ENCODE measurements at places on chromosomes 7 and 10.

DNA sequence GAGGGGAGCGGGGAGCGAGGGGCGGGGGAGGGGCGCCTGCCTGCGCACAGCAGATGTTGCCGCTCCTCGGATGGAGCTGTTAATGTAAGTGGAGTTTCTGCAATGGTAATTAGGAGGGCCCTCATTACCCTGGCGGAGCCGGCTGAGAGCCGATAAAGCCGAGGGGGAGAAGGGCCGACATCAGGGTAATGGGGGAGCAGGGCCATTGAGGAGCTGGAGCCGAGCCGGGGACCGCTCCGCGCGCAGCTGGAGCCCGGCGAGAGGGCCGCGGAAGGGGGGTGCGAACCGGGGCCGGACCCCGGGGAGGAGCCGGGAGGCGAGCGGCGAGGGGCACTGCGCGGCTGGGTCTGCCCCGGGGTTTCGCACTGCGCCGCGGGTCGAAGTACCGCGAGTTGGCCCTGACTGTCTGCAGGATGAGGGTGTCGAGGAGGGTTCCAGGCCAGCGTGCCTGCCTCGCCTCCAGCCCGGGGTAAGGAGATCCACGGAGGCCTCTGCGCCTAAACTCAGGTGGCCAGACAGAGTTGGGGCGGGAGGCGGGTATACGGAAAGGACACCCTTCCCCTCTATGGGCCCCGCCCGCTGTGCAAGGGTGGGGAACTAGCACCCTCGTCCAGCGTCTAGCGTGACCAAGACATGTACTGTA, 55.0 kb upstream of the LBX1 start:
- DNase-seq, result peak; percentile 66

GRCh38 chr7:90817846-90818245, 221.7 kb downstream of the CDK14 start:
- DNase-seq, result peak; percentile 16

DNA sequence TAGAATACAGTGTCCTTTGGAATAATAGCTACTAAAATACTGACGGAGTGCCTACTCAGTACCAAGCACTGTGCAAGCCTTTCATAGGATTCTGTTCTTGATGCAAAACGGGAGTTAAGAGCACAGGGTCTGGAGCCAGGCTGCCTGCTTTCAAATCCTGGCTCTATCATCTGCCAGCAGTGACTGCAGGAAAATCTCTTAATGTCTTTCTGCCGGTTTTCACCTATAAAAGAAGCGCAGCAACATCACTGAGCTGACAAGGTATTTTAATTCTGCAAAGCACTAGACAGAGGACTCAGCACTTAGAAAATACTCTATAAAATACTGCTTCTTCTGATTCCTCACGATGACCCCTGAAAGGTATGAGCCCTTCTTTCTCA, 659 bp downstream of the FIGNL1 start:
- no peak for DNase-seq

DNA sequence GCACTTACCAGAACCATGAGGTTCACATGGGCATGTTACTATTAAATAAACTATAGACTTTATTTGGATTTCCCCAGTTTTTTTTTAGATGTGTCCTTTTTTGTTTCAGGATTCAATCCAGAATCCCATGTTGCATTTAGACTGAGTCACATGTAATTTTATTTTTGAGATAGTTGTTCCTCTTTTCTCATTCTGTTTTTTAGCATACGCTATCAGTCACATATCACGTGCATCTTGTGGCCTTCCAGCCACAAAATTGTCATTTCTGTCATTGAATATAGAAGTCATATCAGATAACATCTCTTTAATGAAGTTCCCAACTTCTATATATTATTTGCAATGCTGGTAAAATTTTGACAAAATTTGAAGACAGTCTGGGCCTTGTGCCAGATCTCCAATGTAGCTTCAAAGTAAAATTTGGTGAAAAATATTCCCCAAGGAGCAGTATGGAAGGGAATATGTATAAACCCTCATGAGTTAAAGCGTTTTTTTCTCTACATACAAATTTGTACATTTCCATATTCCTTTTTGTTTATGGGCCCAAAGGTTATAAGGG, 132.3 kb upstream of the MKI67 start:
- no peak for DNase-seq

DNA sequence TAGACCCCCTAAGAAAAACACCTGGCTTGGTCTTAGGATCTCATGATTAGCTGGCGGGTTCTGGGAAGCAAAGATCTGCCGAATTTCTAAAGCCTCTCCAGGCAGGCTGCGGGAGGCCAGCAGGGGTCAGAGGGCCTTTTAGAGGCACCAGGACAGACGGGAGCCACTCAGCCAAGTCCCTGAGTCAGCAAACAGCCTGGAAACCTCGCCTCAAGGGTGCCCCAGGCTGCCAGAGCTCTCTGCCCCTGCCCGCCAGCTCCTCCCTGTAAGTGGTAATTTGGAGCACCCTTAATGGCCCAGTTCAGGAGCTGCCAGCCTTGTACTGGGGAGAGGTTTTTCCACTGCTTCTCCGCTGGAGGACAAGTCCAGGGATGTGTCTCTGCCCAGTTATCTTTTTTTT, 88.7 kb downstream of the HIP1 start:
- DNase-seq, result no peak

DNA sequence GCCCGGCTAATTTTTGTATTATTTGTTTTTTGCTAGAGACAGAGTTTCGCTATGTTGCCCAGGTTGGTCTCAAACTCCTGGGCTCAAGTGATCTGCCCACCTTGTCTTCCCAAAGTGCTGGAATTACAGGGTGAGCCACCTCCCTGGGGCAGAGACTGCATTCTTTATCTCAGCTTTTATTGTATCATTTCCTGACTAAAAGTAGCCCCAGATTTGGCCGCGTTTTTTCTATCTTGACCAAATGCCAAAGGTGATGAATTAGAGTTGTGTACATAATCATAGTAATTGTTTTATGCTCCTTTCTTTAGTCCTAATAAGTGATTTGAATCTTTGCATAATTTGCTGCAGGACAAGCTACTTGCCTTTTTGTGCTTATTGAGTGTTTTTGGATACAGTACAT, 3.1 kb upstream of the SMNDC1 start:
- no peak for DNase-seq

DNA sequence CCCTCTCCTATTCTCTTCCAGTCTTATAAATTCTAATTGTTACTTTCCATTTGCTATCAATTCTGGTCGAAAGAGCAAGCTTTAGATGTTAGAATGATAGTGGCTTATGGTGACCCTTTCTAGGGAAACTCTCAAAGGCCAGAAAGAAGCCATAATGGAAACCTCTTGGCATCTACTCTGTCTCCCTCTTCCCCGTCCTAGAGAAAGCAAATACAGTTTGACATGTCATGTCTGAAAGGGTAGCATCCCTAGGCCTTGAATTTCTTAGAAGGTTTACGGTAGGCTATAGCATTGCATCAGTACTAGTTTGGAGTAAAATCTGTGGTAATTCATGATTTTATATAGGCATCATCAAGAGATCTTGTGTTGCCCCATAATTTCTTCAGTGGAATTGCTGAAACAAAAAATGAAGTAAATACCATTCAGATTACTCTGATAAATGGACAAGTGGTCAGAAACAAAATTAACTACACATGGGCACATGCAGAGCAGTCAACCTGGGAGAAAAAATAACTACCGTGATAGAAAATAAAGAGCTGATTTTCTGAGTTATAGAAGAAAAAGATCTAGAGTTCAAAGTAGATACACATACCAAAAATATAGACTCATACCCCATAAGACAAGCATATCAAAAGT, 4.4 kb downstream of the PRKAR2B start:
- no peak for DNase-seq

DNA sequence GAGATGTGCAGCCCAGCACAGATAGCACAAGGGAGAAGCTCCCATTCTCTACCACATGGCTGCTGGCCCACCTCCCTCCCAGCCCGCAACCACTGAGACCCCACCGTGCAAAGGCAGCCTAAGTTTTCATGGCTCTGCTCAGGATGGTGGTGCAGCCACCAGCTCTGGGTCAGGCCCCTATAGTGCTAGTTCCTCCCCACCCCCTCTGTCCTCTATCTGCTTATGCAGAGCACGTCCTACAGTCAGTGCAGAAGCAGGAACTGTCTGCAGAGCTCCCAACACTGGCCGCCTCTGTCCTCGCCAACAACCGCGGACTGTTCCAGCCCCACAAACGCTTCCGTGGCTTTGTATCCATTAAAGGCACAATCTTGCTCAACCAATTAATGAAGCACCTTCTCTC, 278.9 kb downstream of the GRID1 start:
- no peak for DNase-seq

DNA sequence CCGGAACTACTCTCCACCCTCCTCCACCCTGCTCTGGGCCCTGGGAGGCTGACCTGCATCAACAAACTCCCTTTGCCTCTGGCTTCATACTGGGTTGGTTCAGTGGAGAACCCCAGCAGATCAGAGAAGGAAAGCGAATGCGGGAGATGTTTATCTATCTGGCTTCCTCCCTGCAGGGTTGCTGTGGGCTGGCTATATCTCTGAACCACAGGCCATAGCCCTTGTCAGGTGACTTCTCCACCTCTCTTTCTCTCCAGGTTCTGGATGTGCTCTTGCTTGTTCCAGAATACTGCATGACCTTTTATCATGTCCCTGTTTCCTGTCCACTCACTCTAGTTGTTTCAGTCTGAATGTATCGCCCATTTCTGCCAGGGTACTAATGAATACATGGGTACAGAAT, 51.7 kb upstream of the IFRD1 start:
- DNase-seq, result no peak

- DNase-seq, result no peak
Observed at GRCh38 chr10:62076891-62077290, 175.4 kb downstream of the ARID5B start.

DNA sequence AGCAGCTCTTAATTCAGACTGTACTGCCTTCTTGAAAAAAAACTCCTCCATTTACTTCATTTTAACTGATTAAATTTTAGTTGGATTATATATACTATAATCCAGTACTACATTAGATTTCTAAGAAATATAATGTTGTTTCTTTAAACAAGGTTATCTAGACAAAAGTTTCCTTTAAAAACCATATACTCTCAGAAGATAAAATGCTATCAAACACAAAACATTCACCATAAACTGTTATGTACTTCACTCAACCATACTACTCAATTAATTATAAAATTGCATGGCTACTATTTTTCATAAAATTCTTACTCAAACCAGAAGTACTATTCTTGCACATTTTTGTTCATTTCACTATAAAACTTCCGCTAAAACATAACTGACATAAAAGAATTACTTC, 12.7 kb downstream of the GPR22 start:
- no peak for DNase-seq

GRCh38 chr7:96331775-96332174, 9.9 kb upstream of the SLC25A13 start:
- DNase-seq, result no peak

DNA sequence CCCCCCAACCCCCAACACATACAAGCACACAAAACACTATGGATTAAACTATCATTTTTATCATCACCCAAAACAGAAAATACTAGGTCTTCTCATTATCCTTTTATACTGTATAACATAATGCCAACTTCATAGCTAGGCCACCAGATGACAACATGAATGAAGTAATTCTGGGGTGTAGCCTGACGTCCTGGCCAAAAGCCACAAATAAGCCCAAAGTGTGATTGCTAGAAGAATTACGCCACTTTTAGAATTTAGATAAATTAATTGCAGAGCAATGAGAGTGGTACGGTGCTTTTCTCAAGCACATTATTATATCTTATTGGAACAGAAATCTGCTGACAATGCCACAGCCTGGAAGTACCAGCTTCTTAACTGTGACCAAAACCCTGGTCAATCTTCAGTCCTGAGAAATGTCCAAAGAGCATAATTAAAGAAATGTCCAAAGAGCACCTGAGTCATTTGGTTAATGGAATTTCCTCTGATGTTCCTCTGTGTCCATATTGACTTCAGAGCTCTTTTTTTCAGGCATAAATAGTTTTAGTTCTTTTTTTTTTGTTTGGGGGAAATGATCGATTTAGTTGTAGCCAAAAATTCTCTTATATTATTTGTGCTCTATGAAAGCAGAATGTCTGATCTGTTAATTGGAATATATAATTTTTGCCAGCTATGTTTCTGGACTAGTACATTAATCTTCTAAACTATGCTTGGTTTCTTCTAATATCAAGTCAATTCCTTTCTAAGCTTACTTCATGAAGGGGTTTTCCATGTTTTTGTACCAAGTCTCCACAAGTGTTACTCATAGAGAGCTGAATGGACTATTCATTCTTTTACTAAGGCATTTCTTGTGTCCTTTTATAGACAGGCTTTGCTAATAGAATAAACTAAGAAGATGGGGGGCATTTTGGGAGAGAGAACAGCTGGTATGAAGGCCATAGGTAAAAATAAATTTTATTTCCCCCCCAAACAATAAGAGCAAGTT, 233.4 kb upstream of the SLC26A5 start:
- DNase-seq, result no peak

GRCh38 chr7:50807026-50807730, 24.5 kb upstream of the GRB10 start:
- DNase-seq, result no peak

DNA sequence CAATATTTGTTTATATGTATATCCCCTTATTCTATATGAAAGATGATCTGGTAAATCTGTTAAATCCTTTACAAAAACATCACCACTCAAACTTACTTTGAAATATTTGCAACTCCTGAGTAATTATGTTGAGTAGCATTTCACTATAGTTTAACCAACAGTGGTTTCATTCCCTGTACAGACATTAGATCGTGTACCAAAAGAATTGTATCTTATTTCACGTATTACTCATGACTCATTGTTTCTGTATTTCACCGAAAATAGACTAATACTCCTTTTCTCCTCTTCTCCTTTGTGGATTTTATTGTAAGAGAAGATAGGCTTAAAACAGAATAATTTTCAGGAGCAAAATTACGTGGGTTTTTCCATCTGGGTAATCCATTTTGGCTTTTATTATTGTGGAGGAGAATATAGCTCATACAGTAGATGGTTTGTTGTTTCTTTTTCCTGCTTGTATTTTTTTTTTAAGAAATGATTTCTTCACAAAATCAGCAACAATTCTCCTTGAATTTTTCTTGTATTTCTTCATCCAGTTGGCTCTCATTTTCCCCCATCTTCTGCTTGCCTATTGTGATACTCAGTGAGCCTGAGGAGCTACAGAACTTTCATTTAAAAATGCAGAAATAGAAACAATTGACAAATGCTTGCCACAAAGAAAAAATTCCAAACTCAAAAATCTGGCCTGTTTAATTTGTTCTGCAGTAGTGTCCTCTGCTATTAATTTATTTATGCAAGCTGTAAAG, 90.6 kb upstream of the OIT3 start:
- peak; percentile 16 for DNase-seq

DNA sequence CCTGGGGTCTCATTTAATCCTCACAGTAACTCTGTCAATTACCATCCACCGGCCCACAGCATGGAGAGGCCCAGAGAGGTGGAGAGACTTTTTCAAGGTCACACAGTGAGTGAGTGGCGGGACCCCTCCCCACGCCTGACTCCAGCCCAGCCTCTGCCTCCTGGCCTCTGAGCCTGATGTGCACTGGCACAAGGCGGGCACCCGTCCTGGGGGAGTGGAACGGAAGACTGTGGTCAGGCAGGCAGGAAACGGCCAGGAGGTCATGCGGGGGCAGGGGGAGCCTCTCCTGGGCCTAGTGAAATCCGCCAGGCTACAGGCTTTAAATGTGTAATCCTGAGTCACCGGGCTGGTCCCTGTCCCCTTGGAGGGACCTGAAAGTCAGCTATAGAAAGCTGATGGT, 32.2 kb downstream of the ZCCHC24 start:
- DNase-seq, result no peak

Data from eye (tissue), 1 donor.